ENCODE measurements at places on chromosomes 1 and 21. TPM values are rescaled to one million over a fixed set of nuclear protein-coding genes. Genes with fewer than 3 reads are reported as not detected.

The ADAMTSL4 gene
- total RNA-seq = 0.33 TPM

DNA sequence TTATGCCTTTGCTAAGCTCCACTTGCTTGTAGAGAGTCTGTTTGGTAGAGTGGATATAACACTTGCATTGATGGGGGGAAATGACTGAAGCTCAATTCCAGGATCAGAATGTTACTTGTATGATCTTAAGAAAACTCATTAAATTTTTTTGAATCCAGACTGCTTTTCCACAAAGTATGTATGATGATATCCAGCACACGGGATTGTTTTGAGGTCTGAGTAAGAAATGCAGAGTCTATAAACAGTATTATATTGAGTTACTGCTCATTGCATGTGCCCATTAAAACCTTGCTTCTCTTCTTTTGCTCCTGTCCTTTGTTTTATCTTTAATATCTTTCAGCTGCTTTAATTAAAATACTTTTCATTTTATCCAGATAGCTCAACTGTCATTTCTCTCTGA, 570.4 kb upstream of the ZRANB2 start:
- DNase-seq = no peak

The DUSP23 gene
- 36.3 TPM for total RNA-seq

GRCh38 chr1:223684488-223684792, 18.9 kb upstream of the CAPN8 start:
- DNase-seq = no peak

- no peak for DNase-seq
These were observed 115.8 kb downstream of the PTPRC start for GRCh38 chr1:198754670-198755069.

The TLR5 gene
- total RNA-seq = 0.05 TPM

- no peak for DNase-seq
These were observed 125.8 kb upstream of the ATP1B1 start for GRCh38 chr1:168980656-168981055.

DNA sequence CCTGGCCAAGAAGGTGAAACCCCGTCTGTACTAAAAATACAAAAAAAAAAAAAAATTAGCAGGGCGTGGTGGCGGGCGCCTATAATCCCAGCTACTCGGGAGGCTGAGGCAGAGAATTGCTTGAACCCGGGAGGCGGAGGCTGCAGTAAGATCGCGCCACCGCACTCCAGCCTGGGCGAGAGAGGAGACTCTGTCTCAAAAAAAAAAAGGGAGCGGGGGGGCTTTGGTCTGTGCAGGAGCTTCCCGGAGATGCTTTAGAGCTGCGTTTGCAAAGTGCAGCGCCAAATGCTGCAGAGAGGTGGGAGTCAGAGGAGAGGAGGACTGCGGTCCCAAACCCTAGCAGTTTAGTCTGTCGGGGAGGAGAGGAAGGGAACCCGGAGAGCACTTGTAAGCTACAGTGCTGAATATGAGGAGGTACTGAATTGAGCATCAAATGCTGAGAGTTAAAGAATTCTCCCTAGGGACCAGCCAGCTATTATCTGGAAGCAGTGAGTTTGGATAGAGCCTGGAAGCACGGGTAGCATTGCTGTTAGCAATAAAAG, 569 bp downstream of the FALEC start:
- no peak for DNase-seq

- DNase-seq = no peak
These were observed 44.5 kb downstream of the DMRTA2 start for GRCh38 chr1:50378770-50379169.

- DNase-seq = no peak
These were observed 1144.6 kb upstream of the TMPRSS15 start for GRCh38 chr21:19547951-19548840.

The OR2T11 gene
- total RNA-seq = not detected

The SLC1A7 gene
- not detected for total RNA-seq

Measured in activated T-cell treated with anti-CD3 and anti-CD28 coated beads, Interleukin-2, amount 50 U/mL, for 4 hours (primary cell).